Hippocampal formation (tissue), 2 donors: ENCODE measurements at places on chromosomes 5 and 9.

GRCh38 chr9:76136986-76137385 is 246.5 kb downstream of the PCSK5 start:
- DNase-seq: no peak

DNA sequence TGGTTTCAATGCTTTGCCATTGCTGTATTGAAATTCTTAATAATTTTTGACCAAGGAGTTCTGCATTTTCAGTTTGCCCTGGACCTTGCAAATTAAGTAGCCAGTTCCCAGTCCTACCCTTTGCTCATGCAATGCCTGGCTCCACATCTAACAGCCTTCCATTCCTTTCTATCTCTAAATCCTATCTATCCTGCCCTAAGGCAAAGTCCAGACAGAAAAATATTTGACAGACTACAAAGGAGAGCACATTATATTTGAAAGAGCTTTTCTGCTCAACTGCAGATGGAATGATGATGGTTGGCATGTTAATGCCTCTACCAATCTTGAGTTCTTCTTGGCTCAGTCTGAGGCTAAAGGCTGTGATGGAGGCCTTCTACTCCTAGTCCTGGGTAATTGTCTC is 15.5 kb downstream of the SLC22A4 start:
- no peak for DNase-seq

DNA sequence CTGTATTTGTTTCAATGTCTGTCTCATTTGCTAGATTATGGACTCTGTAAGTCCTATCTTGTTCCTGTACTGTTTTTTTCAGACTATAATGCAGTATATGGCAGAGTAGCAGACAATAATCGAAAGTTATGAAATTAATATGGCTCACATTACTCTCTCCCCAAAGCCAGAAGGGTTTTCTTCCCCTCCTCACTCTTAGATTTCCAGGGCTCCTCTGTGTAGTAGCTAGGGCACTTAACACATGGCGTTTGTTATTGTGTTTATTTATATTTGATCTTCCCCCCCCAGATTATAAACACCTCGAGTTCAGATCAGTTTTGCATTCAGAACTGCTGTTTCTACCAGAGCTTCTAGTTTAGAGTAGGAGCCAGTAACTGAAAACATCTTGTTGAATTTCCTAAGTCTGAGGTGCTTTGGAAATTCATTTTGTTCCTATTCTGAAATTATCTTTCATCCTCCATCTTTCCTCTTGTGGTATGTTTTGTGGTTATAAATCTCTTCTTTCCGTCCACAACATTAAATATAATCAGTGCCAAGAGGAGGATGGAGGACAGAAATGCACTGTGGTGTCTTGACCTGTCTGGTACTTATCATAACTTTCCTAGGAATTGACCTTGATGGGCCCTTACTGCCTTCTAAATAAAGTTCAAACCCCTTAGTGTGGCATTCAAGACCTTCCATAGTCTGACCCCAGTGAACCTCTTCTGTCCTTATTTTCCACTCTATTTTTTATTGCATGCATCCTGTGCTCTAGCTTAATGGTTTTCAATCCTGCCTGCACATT is 27.0 kb downstream of the TLE4 start:
- no peak for DNase-seq

- DNase-seq: no peak
These were observed 406.3 kb downstream of the PDE4D start for GRCh38 chr5:59487068-59487686.

DNA sequence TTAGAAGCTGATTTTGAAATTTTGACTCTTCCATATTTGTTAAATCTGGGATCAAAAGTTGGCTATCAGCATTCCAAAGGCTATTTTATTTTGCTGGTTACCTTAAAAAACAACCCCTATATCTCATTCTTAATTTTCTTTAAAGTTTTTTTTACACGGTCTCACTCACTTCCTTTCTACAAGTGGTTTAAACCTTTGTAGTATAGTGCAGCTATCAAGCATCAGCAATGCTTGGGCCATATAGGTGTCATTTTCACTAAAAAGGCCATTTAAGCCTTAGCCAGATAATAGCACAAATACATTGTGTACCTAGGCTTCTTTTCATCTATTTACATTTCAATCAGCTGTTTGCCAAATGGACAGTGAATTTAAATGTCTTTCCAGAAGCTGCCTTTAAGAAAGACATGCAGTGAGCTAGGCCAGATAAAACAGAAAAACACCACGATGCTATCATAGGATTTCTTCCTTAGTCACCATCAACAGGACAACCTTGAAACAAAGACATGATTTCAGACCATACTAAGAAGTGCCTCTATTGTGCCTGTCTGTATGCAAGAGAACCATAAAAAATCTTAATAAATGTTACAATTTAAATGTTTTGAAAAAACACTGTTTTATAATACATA is 104.2 kb downstream of the RAPGEF6 start:
- DNase-seq: no peak

- DNase-seq: no peak
These were observed 5.0 kb upstream of the GSN start for GRCh38 chr9:121262953-121263352.

DNA sequence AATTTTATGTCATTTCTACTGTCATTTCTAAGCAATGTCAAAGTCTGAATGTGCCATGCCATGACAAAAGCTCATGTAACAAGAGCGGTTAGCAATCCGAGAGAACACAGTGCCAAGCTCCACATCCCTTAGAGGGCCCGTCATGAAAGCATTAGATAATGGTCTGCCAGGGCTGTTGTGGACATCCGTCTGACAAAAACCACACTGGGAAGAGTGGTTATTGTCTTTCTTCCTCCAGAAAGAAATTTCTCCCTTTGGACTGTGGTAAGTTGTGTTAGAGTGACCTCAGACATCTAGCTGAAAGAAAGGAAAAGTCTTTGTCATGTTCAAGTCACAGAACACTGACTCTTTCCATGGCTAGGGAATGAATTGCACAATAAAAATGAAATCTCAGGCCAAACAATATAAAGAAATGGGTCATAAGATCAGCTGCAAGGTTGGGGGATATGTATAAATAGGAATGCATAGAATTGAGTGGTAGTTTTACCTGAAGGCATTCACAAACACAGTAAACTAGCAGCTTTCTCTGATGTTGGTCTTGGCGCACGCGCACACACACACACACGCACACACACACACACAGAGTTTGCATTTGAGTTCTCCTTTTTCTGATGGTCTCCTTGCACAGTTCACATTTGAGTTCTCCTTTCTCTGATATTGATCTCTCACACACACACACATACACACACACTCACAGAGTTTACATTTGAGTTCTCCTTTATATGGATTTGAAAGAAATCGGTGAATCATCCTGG is 5.3 kb downstream of the SLC1A3 start:
- DNase-seq: peak; percentile 16

DNA sequence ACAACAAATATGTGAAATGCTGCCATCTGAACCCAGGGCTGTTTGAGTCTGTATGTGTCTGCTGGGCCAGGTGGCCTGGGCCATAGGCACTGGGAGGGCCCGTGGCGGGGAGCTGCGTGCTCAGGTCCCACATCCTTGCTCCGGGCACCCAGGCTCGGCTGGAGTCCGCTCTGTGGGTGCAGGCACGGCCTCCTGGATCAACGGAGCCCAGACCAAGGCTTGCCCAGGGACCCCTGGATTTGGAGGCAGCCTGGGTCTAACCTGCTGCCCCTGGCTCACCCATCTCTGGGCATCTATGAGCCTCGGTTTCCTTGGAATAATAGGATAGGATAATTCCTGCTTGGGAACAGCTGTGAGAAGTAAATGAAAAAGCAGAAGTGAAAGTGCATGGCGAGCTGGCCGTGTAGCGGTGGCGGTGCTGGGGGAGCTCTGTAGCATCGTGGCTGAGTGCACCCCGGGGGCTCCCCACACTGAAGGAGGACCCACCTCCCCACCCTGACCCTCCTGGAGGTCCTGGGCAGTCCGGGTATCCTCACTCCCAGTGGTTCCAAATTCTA is 1.2 kb downstream of the CDHR2 start:
- DNase-seq: no peak

GRCh38 chr9:132201139-132201538 is 39.3 kb downstream of the NTNG2 start:
- DNase-seq: no peak

- DNase-seq: no peak
These were observed 4.9 kb downstream of the IRX2 start for GRCh38 chr5:2746561-2747032.

GRCh38 chr5:119951330-119951934 is 322.1 kb downstream of the FAM170A start:
- DNase-seq: peak; percentile 8

- DNase-seq: no peak
These were observed 5.2 kb upstream of the SLC22A5 start for GRCh38 chr5:132364319-132364718.

GRCh38 chr9:38280251-38280800 is 112.2 kb upstream of the ALDH1B1 start:
- DNase-seq: no peak

GRCh38 chr5:177302354-177303110 is 987 bp downstream of the RAB24 start:
- no peak for DNase-seq

GRCh38 chr9:111812337-111812736 is 17.6 kb upstream of the SHOC1 start:
- DNase-seq: no peak

GRCh38 chr5:107864793-107865192 is 194.1 kb upstream of the EFNA5 start:
- DNase-seq: no peak

DNA sequence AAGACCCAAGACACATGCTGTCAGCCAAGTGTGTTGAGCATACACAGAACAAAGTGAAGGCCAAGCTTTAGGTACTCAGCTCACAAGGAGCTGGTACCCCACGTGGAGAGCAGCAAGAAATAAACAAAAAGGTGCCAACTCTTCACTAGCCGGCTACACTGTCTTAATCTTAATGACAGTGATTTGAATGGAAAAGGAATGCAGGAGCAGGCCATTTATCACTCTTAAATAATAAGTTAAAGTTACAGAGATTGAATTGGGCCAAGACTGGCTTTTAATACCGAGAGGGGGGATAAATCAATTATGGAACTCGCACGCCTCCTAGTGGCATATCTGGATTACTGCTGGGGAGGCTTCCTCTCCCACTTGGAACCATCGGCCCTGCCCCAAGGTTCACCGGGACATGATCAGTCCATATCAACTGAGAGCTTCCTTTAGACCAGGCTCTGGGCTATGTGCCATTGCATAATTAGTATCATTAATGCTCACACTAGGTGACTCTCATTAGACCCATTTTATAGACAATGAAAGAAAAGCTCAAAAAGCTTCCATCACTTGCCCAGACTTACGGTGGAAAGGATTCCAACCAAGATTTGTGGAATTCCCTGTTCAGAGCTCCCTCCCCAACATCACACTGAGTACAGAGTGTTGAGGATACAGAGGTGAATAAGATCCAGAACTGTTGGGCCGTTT is 94.0 kb downstream of the ACTL7B start:
- DNase-seq: peak; percentile 28
